ENCODE measurements at places on chromosomes 13 and 19.

DNA sequence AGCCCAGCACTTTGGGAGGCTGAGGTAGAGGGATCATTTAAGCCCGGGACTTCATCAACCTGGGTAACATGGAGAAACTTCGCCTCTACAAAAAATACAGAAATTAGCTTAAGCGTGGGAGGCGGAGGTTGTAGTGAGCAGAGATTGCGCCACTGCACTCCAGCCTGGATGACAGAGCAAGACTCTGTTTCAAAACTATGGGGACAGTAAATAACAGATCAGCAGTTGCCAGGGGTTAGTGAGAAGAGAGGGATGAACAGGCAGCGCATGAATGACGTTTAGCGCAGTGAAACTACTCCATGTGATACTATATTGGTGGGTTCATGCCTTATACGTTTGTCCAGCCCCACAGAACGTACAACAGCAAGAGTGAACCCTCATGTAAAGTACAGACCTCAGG lies 7.1 kb upstream of the ICAM3 start:
- no peak for DNase-seq

DNA sequence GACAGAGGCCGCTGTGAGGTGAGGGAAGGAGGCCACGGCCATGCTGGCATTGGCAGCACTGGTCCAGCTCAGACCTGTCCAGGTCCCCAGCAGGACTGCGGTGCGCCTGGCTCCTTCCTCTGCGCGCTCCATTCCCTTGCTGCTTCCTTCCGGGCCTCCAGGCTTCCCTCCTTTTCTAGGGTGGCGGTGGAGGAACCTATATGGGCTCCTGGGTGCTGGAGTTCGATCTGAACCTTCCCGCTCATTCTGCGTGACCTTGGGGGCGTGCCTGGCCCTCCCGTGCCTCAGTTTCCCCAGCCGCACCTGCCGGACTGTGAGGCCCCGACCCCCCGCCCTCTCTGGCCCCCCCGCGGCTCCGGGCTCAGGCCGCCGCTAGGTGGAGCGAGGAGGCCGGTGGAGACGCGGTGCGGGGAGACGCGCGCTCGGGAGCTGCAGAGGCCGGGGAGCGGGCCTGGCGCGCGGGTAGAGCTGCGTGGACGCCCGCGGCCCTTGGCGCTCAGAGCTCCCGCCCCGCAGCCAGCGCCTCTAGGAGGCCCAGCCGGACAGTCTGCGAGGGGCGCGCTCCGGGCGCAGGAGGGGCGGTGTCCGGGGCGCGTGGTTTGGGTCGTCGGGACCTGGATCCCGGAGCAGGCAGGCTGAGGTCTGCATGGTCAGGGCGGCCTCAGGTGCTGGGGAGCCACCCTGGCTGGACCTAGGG lies 29.9 kb downstream of the EFNA2 start:
- DNase-seq = peak; percentile 54

GRCh38 chr19:12695997-12696365 lies 450 bp downstream of the FBXW9 start:
- DNase-seq = no peak

- no peak for DNase-seq
Observed at GRCh38 chr19:2483084-2483483, 7.2 kb downstream of the GADD45B start.

GRCh38 chr13:35768551-35768950 lies 292.1 kb upstream of the MAB21L1 start:
- DNase-seq = no peak

GRCh38 chr19:39297931-39298634 lies 1.9 kb downstream of the IFNL1 start:
- DNase-seq = no peak

GRCh38 chr13:23619068-23619855 lies 49.0 kb downstream of the TNFRSF19 start:
- DNase-seq = no peak

GRCh38 chr19:55239004-55239403 lies 10.4 kb upstream of the TMEM86B start:
- no peak for DNase-seq

GRCh38 chr19:18746401-18747325 lies 44.4 kb downstream of the COMP start:
- peak; percentile 44 for DNase-seq

DNA sequence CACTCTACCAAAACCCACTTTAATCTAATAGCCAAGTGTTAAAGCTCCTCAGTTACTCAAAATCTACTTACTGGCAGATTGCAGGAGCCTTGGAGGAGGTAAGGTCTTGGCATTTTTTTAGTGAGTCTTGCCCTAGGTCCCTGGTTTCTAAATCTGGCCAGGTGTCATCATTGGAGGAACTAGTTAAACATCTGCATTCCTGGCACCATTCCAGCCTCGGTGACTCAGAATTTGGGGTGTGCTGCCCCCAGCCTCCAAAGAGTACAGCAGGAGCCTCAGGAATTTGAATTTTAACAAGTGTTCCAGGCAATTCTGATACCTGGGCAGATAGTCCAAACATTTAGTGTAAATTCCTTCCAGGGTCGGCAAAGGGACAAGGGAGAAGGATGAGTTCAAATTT lies 37.4 kb downstream of the KLF5 start:
- DNase-seq = no peak

DNA sequence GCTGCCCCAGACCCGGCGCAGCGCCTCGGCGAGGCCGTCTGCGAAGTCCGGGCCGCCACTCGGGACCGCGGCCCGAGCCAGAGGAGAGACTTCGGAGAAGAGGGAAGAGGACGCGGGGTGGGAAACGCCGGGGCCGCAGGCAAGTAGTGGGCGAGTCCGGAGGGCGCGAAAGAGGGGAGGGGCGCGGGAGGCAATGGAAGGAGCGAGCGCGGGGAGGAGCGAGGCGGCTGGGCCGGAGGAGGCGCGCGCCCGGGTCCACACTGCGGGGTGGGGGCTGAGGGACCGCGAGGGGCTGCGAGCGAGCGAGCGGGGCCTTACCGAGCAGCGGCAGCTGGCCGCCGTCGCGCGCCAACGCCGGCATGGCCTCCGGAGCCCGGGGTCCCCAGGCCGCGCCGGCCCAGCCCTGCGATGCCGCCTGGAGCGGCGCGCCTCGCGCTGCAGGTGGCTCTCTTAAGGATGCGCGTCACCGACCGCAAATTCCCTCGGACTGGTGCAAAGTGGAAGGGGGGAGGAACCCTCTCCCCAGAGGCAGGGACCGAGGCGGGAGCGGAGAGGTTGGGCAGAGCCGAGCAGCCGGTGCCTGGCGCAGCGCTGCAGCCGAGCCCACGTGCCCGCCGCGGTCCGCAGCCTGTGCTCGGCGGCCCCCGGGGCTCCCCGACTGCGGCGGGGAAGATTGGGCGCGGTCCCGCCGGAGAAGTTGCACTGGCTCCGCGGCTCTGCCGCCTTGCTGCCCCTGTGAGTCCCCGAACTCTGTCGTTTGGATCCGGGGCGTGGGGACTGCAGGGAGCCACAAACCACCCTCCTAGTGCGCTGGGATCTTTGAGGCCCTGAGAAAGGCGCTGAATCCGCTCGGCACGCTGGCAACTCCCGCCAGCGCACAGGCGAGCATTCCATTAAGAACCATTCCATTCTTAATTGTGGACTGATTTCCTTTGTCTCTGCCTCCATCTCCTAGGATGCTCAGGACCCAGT lies at the start of gene FLT3:
Gene FLT3, minus strand, starts transcription at position 427 of the 972 bp plus-strand sequence. Its CDS starts 66 bp downstream, at position 361.
- peak; percentile 3 for DNase-seq

DNA sequence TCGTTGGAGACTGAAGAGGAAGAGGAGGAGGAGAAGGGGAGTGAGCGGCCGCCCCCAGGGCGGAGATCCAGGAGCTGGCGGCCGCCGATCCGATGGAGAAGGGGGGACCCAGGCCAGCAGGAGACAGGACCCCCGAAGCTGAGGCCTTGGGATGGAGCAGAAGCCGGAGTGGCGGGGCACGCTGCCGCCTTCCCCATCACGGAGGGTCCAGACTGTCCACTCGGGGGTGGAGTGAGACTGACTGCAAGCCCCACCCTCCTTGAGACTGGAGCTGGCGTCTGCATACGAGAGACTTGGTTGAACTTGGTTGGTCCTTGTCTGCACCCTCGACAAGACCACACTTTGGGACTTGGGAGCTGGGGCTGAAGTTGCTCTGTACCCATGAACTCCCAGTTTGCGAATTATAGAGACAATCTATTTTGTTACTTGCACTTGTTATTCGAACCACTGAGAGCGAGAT lies 1.8 kb downstream of the GADD45B start:
- DNase-seq = peak; percentile 33

- no peak for DNase-seq
Observed at GRCh38 chr13:34608331-34608730, 333.7 kb upstream of the NBEA start.

- no peak for DNase-seq
Observed at GRCh38 chr19:12139269-12139668, 881 bp downstream of the ZNF20 start.

DNA sequence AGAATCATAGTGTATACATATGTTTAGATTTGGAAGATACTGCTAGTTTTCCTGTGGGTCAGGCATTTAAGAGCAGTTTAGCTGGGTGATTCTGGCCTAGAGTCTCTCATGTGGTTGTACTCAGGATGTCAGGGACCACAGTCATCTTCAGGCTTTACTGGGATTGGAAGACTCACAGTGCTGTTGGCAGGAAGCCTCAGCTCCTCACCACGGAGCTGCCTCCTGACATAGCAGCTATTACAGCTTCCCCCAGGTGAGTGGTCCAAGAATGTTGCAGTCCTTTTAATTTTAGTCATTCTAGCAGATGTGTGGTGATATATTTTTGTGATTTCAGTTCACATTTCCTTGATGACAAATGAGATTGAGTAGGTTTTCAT lies 16.9 kb upstream of the GPR18 start:
- DNase-seq = no peak

GRCh38 chr13:65836066-65836465 lies 1394.1 kb downstream of the PCDH9 start:
- no peak for DNase-seq

- DNase-seq = no peak
Observed at GRCh38 chr13:113802090-113802531, 43.1 kb downstream of the TMEM255B start.

DNA sequence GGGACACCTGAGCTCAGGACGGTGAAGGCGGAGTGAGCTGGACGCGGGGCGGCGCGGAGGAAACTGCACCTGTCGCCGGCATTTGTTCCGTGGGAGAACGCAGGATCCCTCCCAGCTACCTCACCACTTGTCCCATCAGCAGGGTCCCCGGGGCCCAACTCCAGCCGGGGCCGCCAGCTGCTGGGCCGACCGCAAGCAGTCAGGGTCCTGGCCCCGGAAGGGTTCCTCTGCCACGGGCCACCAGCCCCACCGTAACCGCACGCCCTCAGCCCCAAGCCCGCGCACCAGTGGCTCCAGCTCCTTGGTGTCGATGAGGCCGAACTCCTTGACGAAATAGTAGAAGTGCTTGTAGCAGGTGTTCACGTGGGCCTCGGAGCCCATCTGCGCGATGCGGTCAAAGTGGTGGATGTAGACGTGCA lies 19.6 kb downstream of the MOB3A start:
- no peak for DNase-seq

GRCh38 chr13:99501848-99502301 lies 603 bp downstream of the TM9SF2 start:
- DNase-seq = no peak

DNA sequence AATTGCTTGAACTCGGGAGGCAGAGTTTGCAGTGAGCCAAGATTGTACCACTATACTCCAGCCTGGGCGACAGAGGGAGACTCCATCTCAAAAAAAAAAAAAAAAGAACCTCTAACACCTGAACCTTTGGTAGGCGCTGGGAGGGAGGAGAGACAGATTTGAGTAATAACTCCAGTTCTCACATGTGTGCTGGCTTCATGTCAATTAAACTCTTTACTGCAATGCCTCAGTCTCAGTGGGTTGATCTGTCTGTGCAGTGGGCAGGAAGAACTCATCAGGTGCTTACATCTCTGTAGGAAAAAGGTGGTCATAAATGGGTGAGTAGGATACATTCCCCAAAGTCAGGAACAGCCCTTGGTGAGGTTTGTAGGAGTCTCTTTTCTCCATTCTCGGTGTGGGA lies 85.1 kb upstream of the ABCC4 start:
- no peak for DNase-seq

DNA sequence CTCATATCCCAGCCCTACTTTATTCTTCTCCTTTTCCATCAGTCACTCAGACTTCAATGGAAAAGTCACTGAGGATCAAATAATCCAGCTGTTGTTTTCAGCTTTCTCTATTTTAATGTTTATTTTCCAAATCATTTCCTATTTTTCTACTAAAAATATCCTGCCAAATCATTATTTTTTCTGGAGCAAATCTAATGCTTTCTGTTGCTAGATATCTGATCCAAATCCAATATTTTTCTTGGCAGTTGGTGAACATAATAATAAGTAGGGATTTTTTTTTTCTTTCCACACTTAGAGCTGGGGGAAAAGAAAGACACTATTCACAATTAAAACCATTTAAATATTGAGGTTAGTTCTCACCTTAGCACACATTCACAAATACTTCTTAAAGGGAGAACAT lies 656.1 kb downstream of the DACH1 start:
- DNase-seq = no peak

DNA sequence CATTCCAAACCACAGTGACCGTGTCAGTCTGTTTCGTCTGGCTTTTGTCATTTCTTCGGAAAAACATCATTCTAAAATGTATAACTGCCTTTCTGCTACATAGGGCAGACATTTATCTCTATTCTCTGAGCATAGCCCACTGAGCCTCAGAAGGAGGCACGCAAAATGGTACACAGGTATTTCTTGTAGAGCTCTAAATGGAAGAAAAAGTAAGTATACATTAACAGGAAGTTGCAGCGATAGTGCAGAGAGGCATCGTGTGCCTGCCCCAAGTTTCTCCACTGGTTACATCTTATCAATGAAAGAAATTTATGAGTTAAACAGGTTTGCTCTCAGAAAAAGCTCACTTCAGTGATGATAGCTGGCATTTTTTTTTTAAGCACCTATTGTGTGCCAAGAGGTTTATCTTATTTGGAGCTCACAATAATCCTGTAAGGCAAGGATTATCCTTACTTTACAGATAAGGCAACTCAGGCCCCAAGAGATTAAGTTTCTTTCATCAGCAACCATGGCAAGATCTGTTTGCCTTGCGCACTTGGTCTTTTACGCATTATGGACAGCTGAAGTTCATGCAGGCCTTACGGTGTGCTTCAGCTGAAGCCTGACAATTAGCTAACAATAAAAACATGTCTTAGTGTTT lies 1.2 kb upstream of the RCBTB2 start:
- DNase-seq = no peak

All from substantia nigra (tissue), 51 donors.